ENCODE measurements at places on chromosomes 5 and 9. TPM values are rescaled to one million over a fixed set of nuclear protein-coding genes. Genes with fewer than 3 reads are reported as not detected.

The PARP8 gene
- total RNA-seq: 0.29 TPM

The IGFBPL1 gene
- 0.24 TPM for total RNA-seq

GRCh38 chr9:130451509-130452388, 7.0 kb downstream of the ASS1 start:
- DNase-seq: peak; percentile 61
- no peaks in the 10 kb centered on the region for H3K27me3 ChIP-seq
- no peak overlapping the region for H3K27ac ChIP-seq
- no peaks in the 10 kb centered on the region for H3K36me3 ChIP-seq
- no peak overlapping the region for H3K4me3 ChIP-seq

- H3K4me1 ChIP-seq: no peaks in the 10 kb centered on the region
- DNase-seq: no peak
- no peak overlapping the region for H3K4me3 ChIP-seq
- H3K27me3 ChIP-seq: peaks cover 6% of the 10 kb centered on the region
- no peak overlapping the region for H3K27ac ChIP-seq
These were observed 12.9 kb downstream of the BARHL1 start for GRCh38 chr9:132595319-132595718.

GRCh38 chr9:121576281-121577075, 75.0 kb upstream of the DAB2IP start:
- no peak overlapping the region for H3K27ac ChIP-seq
- H3K27me3 ChIP-seq: peaks cover 2% of the 10 kb centered on the region
- DNase-seq: peak; percentile 25
- no peak overlapping the region for H3K4me3 ChIP-seq
- no peaks in the 10 kb centered on the region for H3K36me3 ChIP-seq

DNA sequence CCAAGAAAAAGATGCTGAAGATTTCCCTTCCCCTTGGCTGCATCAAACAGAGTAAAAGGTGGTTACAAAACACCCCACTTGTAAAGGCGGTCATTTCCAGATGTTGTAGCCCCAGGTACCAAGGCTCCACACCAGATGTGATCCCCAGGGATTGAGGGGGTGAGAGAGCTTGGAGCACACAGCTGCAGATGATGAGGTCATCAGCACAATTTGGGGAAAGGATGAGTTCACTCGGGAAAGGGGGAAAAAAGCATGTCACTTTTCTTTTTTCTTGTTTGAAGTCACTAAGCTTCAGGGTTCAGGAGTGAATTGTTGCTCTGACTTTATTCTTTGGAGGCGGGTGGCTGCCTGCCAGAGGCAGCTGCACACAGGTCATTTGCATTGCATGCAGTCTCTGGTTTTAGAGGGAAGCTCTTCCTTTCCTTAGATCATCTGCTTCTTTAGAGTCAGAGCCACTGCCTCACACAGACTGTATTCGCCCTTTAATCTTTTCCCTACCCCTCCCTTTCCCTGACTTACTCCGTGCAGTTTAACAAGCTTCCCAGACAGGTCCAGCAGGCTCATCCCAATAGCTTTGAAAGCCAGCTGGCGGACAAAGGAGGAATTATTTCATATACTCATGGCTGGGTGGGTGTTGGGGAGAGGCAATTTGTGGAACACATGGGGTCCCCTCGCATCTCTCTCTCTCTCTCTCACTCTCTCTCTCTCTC, 409.3 kb upstream of the SLC24A2 start:
- DNase-seq: no peak
- H3K36me3 ChIP-seq: no peaks in the 10 kb centered on the region
- no peaks in the 10 kb centered on the region for H3K27me3 ChIP-seq
- H3K4me3 ChIP-seq: no peak overlapping the region
- H3K27ac ChIP-seq: no peak overlapping the region
- H3K4me1 ChIP-seq: no peaks in the 10 kb centered on the region

- H3K27me3 ChIP-seq: no peaks in the 10 kb centered on the region
- no peaks in the 10 kb centered on the region for H3K4me1 ChIP-seq
- H3K36me3 ChIP-seq: no peaks in the 10 kb centered on the region
- no peak for DNase-seq
- no peak overlapping the region for H3K4me3 ChIP-seq
- H3K27ac ChIP-seq: no peak overlapping the region
These were observed 12.4 kb upstream of the RANBP17 start for GRCh38 chr5:170849374-170849773.

- no peaks in the 10 kb centered on the region for H3K4me1 ChIP-seq
- no peak overlapping the region for H3K4me3 ChIP-seq
- no peaks in the 10 kb centered on the region for H3K36me3 ChIP-seq
These were observed 121.8 kb downstream of the NSG2 start for GRCh38 chr5:174167080-174167910.

Data from HepG2 (cell line).